ENCODE measurements at places on chromosomes 16 and 17. TPM values are rescaled to one million over a fixed set of nuclear protein-coding genes. Genes with fewer than 3 reads are reported as not detected.

- no peak for DNase-seq
These were observed 283.1 kb upstream of the TNRC6C start for GRCh38 chr17:77675411-77675810.

- DNase-seq: no peak
These were observed 3.5 kb downstream of the CENPX start for GRCh38 chr17:82018989-82019689.

- no peak for DNase-seq
These were observed 27.0 kb upstream of the MPRIP start for GRCh38 chr17:17015230-17015629.

- DNase-seq: peak; percentile 7
These were observed 15.0 kb downstream of the MYH13 start for GRCh38 chr17:10357768-10358167.

DNA sequence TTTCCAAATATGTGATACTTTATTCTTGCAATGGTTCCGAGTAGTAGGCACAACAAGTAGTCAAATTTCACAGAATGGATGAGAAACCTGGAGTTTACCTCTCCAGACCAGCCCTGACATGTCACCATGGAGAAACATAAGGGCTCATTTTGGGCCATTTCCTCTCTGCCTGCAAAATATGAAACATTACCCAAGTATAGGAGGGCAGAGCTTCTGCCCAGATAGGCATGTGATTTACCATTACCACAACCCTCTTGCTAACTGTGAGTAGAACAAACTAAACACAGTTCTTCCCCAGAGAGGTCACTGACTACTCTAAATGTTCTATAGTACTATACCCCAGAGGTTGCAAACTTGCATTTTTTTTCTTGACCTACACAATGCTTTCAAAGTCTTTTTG is 15.7 kb upstream of the KPNB1 start:
- DNase-seq: no peak

- no peak for DNase-seq
These were observed 12.7 kb downstream of the JUP start for GRCh38 chr17:41773731-41774193.

Gene PLA2G10
- total RNA-seq: not detected

- DNase-seq: peak; percentile 83
These were observed 27.6 kb downstream of the CCDC40 start for GRCh38 chr17:80063830-80064585.

- DNase-seq: no peak
These were observed 100.1 kb downstream of the TMEM100 start for GRCh38 chr17:55622547-55622946.

- DNase-seq: no peak
These were observed 3.9 kb upstream of the MARVELD3 start for GRCh38 chr16:71622088-71622487.

DNA sequence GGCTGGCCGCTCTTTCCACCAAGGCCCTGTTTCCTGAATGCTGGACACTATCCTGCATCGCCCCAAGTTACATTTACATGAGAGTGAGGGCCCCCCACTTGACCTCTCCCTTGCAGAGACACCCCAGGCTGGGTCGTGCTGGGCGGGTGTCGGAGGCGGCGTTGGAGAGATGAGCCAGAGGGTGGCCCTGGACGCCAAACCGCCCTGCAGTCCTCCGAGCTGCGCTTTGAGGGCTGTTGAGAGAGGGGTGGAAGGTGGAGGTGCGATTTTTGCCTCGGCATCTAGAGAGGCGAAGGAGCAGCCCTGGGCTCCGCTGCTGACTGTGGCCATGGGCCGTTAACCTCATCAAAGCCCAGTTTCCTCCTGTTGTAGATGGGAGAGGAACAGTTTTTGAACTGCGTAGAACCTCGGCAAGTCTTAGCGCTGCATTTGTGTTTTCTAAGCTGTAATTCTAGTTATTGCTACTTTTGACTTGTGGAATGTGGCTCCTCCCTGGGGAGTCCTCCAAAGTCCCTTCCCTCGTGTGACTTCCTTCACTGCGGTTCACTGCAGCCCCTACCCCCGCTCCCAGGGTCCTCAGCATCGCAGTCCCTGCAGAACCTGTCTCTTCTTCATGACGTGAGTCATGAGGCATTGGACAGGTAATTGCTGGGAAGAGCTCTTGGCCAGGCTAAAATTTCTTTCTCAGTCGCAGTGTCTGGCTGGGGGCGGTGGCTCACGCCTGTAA is 986 bp upstream of the ELOB start:
- DNase-seq: peak; percentile 67

Gene TCAP
- total RNA-seq: not detected

Gene HYDIN
- total RNA-seq: not detected
